ENCODE measurements at places on chromosomes 7 and 10.

DNA sequence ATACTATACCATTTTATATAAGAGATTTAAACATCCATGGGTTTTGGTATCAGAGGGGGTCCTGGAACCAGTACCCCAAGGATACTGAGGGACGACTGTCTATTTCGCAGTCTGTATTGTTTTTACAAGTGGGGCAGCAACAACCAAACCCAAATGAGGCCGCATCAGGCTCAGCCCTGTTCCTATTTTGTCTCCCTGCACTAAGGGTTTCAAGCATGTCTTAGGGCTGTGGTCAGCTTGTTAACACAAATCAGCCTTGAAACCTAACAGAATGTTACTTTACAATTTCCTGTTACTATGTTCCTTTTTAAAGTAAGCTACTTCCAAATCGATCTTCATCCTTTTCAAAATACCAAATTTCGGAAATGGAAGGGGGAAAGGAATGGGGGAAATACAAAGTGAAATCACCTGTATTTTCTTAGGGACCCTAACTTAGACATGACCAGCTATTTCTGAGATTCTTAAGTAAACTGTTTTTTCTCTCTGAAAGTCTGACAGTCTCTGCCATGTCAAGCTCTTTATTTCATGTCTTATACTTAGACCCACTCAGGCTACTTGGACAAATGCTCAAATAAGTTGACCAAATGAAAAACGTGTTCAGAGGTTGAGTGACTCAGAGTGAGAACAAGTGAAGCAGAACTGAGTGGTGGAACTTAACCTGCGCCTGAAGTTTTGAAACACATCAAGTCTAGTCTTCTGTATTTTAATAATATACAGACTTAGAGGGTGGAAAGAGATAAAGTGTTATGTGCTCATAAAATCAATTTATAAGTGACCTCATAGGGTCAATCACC, 75.8 kb downstream of the C1GALT1 start:
- DNase-seq, result no peak

GRCh38 chr7:22413211-22413610, 56.3 kb upstream of the RAPGEF5 start:
- no peak for DNase-seq

GRCh38 chr10:115141254-115141653, 48.1 kb downstream of the ATRNL1 start:
- no peak for DNase-seq

DNA sequence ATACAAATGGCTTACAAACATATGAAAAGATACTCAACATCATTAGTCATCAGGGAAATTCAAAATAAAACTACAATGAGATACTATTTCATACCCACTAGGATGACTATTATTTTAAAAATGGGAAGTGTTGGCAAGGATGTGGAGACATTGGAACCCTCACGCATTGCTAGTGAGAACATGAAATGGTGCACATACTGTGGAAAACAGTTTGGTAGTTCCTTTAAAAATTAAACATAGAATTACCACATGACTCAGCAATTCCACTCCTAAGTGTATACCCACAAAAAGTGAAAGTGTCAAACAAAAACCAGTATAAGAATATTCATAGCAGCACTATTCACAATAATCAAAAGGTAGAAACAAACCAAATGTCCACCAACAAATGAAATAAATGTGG, 48.5 kb upstream of the SHTN1 start:
- no peak for DNase-seq

DNA sequence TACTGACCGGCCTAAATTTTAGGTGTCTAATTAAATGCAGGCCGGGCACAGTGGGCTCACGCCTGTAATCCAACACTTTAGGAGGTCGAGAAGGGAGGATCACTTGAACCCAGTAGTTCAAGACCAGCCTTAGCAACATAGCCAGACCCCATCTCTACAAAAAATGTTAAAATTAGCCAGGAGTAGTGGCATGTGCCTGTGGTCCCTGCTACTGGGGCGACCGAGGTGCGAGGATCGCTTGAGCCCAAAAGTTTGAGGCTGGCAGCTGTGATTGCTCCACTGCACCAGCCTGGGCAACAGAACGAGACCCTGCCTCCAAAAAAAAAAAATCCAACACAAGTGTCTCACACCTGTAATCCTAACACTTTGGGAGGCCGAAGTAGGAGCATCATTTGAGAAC, 491 bp upstream of the SLC37A3 start:
- no peak for DNase-seq

DNA sequence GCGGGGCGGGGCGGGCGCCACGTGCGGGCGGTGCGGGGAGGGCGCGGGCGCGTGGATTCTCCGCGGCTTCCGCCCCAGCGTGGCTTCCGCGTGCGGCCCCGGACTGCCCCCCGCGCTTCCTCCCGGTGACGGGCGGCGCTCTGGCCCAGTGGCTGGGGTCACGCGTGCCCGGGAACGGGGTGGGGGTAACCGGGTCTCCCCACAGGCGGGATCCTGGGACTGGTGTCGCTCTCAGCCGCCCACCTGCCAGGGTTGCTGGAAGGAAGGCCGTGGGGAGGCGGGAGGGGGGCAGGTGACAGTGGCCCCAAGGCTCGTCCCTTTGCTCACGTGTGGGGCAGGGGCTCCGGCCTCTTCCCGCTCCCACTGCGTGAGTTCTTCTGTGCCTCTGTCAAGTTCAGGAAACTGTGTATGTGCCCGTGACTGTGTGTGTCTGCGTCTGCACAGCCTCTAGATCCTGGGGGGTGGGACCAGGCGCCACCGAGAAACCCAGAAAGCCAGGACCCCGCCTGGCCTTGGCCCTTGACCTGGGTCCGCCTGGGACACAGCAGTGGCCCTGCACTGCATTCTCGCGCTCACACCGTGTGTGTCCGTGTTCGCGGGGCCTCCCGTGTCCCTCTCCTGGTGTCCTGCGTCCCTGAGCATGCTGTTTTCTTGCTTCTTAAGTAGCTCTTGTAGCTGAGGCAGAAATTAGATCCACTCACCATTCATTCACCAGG, 919 bp downstream of the MAFK start:
- no peak for DNase-seq

GRCh38 chr10:14322526-14323188, 8.1 kb downstream of the FRMD4A start:
- no peak for DNase-seq

All from GM04503 (cell line).